Smooth muscle cell of the umbilical artery (primary cell): ENCODE measurements at places on chromosomes 1 and 21. TPM values are rescaled to one million over a fixed set of nuclear protein-coding genes. Genes with fewer than 3 reads are reported as not detected.

The AVPR1B gene
- total RNA-seq: not detected in 2 replicates

The C1QA gene
- total RNA-seq: not detected in 2 replicates

The GPA33 gene
- not detected in 2 replicates for total RNA-seq

The TPTE gene
- not detected in 2 replicates for total RNA-seq

The ACOT11 gene
- total RNA-seq: 1.5 and 2.4 TPM in 2 replicates

The LCE1E gene
- total RNA-seq: 0.42 TPM in 1 of 2 replicates, not detected in the other

The GORAB gene
- total RNA-seq: 15.7 and 21.9 TPM in 2 replicates

The KRTAP21-2 gene
- not detected in 2 replicates for total RNA-seq

The VANGL2 gene
- under 0.01 and 0.23 TPM in 2 replicates for total RNA-seq

The TMEM200B gene
- total RNA-seq: 4.8 and 5.6 TPM in 2 replicates

The LCE2B gene
- not detected in 2 replicates for total RNA-seq

The OR2AK2 gene
- not detected in 2 replicates for total RNA-seq

The CATSPERE gene
- total RNA-seq: 0.30 and 0.51 TPM in 2 replicates

The RBP7 gene
- total RNA-seq: not detected in 2 replicates

The CD247 gene
- total RNA-seq: not detected in 2 replicates

The C1orf53 gene
- 2.4 and 4.8 TPM in 2 replicates for total RNA-seq

The CELA2A gene
- not detected in 2 replicates for total RNA-seq

The TEX38 gene
- not detected in 2 replicates for total RNA-seq

The MACO1 gene
- 19.1 and 19.9 TPM in 2 replicates for total RNA-seq

The CDC20 gene
- total RNA-seq: 3.9 and 43.7 TPM in 2 replicates
